Cerebellar nuclear complex (tissue), 1 donor: ENCODE measurements at places on chromosomes 13 and 19.

- DNase-seq, result no peak
Measured at GRCh38 chr13:54592201-54592600, 1563.6 kb downstream of the OLFM4 start.

GRCh38 chr13:46866150-46866549 is 30.7 kb downstream of the HTR2A start:
- no peak for DNase-seq

DNA sequence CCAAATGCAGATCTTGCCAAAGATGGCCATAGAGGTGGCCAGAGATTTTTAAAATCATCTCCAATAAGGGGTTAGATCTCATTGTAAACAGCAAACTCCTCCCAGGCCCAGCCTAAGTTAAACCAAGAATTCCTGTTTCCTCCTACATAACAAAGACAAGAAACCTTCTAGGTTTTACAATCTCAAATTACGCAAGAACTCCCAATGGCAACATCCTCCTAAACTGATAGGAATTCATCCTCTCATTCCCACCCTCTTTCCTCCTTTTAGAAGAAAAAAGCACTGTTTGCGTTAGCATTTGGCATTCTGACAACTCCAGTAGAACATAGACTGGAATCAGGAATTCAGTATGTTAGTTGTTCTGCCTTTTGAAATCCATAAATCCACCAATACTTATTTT is 14.6 kb downstream of the PROSER1 start:
- no peak for DNase-seq

- DNase-seq, result no peak
Measured at GRCh38 chr13:93558637-93559036, 332.0 kb downstream of the GPC6 start.
